ENCODE measurements at places on chromosomes 7 and 10. TPM values are rescaled to one million over a fixed set of nuclear protein-coding genes. Genes with fewer than 3 reads are reported as not detected.
A peak's percentile ranks its signal among the peaks of the same experiment; 100 is the strongest.

- peak; percentile 45 for DNase-seq
Measured at GRCh38 chr7:84022684-84023308, 171.8 kb downstream of the SEMA3A start.

DNA sequence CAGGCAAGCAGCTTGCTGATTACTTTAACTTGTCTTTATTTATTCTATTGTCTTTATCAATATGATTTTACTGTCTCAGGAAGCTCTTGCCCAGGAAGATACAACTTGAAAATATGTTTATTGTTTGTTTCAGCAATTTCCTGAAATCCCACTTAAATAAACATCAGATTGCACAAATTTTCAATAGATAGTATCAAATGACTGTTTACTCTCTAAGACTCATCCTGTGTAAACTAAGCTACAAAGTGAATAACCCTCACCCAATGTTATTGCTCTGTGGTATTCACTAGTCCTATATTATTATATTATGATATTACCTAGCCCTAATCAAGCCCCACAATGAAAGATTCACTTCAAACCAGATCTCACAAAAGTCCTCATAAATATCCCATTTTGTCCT is 130.4 kb upstream of the HPS1 start:
- DNase-seq, result no peak

DNA sequence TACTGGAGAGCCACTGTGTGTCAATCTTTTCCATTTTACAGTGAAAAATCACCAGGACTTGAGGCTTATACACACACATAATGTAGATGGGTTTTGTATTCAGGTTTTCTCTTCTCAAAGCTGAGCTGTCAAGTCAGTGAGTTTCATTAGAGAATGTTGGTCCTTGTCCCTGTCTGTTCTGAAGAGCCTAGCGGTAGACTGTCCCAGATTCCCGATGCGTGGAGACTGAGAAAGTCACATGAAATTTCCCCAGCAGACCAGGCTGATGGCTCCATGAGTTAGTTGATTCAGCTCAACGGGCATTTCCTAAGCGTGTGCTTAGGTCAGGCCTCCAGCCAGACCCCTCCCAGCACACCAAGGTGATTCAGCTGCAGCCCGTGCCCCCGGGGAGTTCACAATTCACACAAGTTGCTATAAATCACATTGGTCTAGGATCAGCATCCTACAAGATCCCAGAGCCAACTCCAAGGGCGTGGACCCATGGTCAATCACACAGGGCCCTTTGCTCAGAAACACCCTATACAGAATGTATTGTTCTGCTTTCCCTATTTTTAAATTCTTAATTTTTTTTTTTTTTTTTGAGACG is 17.2 kb downstream of the CHST15 start:
- DNase-seq, result no peak

DNA sequence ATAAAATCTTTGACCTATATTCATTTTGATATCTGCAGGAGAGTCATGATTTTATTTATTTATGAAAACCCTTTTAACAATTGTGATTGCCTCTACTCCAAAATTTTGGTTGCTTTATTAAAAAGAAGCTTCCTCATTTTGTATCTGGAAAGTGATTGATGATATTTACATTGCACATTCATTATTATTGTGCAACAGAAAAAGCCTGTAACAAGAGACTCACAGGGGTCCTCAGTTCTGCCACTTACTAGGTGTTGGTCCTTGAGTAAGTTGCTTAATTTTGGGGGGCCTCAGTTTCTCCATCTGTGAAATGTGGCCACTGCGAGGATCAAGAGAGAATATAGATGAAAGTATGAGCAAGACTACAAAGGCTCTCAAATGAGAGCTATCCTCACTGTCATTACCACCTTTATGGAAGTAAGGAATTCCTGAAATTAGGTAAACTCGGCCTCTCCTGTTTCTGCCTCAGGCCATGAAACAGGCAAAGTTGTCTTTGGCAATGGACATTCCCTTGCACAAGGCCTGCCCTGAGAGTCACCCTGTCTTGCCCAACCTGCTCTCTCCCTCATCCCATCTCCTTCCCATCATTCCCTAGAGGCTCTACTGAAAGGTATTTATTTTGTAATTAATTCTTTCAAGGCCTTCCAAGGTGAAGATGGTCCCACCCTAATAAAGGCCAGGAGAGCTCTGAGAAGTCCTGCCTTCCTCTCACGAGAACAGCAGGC is 66.1 kb upstream of the ABLIM1 start:
- no peak for DNase-seq

GRCh38 chr10:63708421-63708820 is 187.2 kb downstream of the REEP3 start:
- no peak for DNase-seq

DNA sequence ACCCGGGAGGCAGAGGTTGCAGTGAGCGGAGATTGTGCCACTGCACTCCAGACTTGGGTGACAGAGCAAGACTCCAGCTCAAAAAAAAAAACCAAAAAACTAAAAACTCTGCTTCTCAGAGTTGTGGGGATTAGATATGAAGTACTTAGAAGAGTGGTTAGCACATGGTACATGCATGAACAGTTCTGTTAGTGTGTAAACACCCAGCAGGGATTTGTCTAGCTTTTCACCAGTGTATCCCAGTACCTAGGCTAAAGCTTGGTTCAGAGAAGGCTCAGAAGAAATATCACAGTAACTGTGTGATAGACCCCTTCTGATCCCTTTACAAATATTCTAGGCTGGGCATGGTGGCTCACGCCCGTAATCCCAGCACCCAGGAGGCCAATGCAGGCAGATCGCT is 9.5 kb downstream of the PPIA start:
- no peak for DNase-seq

SMO gene
- 11.2 TPM for total RNA-seq

PMPCB gene
- 65.2 TPM for total RNA-seq

Measured in mucosa of descending colon (tissue), 3 donors.